ENCODE measurements at places on chromosomes 7 and 10.

- no peak for DNase-seq
These were observed 64.9 kb downstream of the GPR37 start for GRCh38 chr7:124700655-124701054.

- DNase-seq: peak; percentile 10
These were observed at the start of gene USP6NL for GRCh38 chr10:11611248-11612020. Gene USP6NL (minus strand): TSS chr10:11611650. CDS start chr10:11597634, 14,016 bp downstream.

GRCh38 chr10:86254526-86255174, 111.9 kb downstream of the GRID1 start:
- no peak for DNase-seq

- DNase-seq: peak; percentile 70
These were observed 1.0 kb upstream of the FAM20C start for GRCh38 chr7:191105-191980.

DNA sequence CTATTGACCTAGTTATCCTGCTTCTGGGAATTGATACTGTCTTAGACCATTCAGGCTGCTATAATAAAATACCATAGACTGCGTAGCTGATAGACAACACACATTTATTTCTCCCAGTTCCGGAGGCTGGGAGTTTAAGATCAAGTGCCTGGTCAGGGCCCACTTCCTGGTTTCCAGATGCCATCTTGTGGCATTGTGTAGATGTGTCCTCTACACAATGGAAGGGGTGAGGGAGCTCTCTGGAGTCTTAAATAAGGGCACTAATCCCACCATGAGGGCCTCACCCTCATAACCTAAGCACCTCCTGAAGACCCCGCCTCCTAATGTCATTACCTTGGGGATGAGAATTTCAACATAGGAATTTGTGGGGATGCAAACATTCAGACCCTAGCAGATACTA, 62.4 kb downstream of the SLC35B4 start:
- no peak for DNase-seq

DNA sequence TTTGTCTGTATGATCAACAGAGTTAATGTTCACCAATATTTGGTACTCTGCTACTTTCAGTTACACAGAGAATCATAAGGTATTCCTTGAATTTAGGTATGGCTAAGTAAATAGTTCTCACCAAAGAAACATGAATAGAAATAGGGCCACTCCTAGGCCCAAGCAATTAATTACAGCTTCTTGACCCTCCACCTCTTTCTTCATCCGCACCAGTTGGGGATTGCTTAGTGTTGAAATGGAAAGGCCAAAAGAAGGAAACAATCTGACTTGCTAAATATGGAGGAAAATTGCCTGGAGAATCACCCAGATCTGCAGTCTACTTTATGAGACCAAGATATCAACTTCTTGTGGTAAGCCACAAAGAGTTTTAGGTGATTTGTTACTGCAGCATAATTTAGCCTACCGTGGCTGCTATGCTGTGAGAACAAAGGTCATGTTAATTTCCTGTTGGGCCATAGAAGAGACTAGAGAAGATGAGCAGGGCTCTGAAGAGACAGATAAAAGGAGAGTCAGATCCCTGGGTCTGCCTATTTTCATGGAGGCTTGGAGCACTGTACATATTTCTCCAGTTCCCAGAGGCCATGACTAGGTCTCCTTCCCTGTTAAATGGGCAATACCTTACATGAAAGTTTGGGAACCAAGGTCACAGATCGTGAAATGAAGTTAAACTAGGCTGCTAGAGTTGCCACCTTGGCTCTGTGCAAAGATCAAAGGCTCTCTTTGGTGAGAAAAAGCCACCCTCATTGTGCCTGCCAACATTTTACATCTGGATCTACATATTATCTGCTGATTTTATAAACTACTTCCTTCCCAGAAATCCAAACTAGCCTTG, 93.3 kb upstream of the GDF10 start:
- no peak for DNase-seq

DNA sequence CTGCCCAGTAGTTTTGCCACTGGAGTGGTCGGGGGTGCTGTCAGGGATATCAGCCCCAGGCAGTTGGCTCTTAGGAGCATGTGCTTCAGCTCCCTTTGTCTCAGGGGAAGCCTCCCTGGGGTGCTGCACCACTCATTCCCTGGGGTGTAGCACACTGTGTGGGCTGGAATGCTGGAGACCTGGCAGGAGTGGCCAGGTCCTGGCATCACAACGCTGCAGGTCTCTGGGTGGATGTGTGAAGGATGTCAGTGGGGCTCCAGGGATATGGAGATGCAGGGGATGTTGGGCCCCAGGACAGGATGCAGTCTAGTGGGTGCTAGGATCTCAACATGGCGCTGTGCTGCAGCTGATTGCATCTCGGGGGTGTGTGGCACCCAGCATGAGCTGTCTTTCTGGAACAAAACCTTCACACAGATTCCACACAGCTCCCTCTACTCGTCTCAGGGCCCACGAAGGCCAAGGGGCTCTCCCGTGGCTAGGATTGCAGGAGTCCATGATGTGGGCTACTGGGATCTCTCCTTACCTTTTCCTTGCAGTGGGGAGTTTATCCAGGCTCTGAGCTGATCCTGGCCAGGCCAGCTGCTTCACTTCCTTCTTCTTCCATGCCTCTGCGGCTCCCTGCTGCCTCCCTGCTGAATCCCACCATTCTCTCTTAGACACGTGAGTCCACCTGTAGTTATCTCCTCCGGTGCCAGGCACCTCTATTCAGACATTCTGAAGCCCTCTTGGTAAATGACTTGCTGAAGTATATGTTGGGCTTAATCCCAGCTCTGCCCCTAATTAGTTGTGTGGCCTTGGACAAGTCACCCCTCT, 295.1 kb downstream of the RPS24 start:
- DNase-seq: no peak

GRCh38 chr10:113646336-113647201, 17.3 kb downstream of the NRAP start:
- DNase-seq: no peak

DNA sequence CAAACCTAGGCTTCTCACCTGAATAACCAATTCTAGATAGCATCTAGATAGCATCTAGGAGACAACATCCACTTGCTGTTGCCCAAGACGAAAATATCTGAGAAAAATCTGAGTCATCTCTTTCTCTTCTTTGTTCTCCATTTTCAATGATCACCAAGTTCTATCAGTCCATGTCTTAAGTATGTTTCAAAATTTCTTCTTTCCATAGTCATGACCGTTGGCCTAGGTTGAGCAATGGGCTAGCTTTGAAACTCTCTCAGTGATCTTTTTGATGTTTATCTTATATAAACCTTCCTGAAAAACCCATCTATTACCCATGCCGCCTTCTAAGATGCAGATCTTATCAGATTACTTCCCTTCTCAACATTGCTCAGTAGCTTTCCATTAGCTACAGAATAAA, 23.4 kb upstream of the CASD1 start:
- DNase-seq: no peak

- DNase-seq: no peak
These were observed 64.4 kb downstream of the KLHDC10 start for GRCh38 chr7:130134726-130135125.

- DNase-seq: no peak
These were observed 92.7 kb upstream of the AKR1E2 start for GRCh38 chr10:4733150-4733842.

DNA sequence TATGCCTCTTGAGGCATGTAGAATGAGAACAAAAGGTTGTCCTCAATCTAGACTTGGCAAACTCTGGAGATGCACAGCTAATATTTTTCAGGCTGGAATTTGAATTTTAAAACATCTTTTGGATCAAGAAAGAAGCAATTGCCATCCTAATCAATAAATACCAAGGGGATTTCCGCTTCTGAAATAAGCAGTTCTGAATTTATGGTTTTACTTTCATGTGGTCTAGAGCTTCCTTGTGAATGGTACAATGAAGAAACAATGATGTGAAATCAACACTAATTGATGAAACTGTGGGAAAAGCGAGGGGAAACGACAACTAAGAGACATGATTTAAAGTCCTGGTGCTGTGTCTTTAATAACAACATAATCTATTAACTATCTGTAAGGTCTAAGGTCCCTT, 1202.7 kb downstream of the SORCS3 start:
- DNase-seq: no peak

- no peak for DNase-seq
These were observed 1.4 kb upstream of the SVIL start for GRCh38 chr10:29636178-29636577.

GRCh38 chr7:107327986-107328569, 141.8 kb upstream of the GPR22 start:
- DNase-seq: no peak

DNA sequence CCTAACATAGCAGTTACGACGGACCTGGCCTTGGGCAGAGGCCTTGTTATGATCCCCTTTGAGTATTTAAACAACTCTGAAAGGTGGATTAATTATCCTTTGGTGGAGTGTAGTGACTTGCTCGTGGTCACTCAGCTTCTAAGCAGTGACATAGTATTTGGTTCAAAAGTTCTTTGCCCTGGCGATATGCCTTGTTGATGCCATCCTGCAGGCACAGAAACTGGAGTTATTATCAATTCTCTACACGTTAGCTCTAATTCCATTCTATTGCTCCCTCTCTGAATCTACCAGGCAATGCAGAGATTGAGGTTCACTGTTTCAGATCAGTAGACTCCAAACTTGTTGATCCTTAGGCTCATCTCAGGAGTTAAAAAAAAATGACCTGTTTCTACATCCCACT, 32.5 kb upstream of the ELMO1 start:
- no peak for DNase-seq

- no peak for DNase-seq
These were observed 5.3 kb upstream of the PILRA start for GRCh38 chr7:100367676-100368613.

GRCh38 chr10:110651044-110651958, 7.2 kb downstream of the RBM20 start:
- peak; percentile 58 for DNase-seq

GRCh38 chr7:103077318-103077717, 2.4 kb downstream of the ARMC10 start:
- DNase-seq: no peak

- DNase-seq: no peak
These were observed 413.5 kb upstream of the SEMA3D start for GRCh38 chr7:85600395-85600794.

GRCh38 chr7:98691619-98692018, 74.5 kb downstream of the NPTX2 start:
- no peak for DNase-seq

GRCh38 chr7:73623798-73624668, at the start of gene MLXIPL:
Gene MLXIPL (minus strand): TSS chr7:73624522. CDS start chr7:73624492, 30 bp downstream.
- DNase-seq: no peak

DNA sequence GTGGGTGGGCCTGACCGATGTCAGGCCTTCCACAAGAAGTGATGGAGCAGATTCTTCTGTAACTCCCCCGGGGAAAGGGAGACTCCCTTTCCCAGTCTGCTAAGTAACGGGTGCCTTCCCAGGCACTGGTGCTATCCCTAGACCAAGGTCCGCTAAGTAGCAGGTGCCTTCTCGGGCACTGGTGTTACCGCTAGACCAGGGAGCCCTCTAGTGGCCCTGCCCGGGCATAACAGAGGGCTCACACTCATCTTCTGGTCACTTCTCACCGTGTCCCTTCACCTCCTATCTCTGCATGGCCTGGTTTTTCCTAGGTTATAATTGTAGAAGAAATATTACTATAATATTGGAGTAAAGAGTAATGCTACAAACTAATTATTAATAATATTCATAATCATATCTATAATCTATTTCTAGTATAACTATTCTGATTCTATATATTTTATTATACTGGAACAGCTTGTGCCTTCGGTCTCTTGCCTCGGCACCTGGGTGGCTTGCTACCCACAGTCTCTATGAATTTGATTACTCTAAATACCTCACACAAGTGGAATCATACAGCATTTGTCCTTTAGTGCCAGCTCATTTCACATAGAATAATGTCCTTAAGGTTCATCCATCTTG, 1378.7 kb downstream of the XPNPEP1 start:
- DNase-seq: peak; percentile 34

DNA sequence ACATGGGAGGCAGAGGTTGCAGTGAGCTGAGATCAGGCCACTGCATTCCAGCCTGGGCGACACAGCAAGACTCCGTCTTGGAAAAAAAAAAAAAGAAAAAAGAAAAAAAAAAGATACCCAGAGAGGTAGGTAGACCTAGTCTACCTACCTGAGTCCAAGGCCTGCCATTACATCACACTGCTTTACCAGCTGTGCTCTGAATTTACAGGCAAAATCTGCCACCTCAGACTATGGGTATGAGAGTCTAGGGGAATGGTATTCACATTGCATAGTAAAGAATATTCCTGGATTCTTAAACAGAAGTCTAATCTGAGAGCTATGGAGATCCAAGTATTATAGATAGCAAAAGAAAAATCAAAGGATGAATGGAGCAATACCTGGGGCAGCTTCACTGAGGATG, 50.2 kb downstream of the NDUFB2 start:
- DNase-seq: no peak

DNA sequence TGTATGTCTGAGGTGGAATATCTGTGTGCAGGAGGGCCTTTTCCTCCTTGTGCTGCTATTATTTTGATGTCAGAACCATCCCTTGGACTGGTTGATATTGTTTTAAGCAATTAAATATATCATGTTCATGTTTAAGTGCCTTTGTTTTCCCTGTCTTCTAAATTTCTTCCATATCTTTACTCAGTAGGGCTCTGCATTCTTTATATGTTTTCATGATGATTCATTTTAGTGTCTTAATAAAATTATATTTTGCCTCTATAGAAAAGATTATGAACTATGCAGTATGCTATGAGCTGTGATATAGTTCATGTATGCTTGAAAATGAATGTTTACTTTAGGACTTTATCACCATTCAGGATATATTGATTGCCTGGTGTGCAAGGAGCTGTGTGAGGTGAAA, 34.8 kb downstream of the AHR start:
- DNase-seq: no peak

GRCh38 chr7:107315716-107316220, 147.0 kb downstream of the HBP1 start:
- no peak for DNase-seq

DNA sequence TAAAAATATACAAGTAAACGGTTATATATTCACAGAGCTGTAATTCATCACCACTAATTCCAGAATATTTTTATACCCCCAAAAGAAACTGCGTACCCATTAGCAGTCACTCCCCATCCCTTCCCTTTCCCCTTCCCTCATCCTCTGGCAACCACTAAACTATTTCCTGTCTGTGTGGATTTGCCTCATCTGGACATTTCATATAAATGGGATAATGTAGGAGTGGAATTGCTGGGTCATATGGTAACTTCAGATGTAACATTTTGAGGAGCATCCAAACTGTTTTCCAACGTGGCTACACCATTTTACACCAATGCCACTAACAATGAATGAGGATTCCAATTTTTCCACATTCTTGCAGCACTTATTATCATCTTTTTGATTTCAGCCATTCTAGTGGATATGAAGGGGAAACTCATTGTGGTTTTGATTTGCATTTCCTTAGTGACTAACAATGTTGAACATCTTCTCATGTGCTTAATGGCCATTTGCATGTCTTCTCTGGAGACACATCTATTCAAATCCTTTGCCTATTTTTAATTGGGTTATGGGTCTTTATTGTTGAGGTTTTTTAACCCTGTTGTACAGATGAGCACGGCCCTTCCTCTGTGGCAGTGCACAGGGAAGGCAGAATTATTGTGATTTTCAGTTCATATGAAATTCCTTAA, 79.2 kb downstream of the RBM20 start:
- DNase-seq: no peak

- DNase-seq: no peak
These were observed 102.7 kb downstream of the PRTFDC1 start for GRCh38 chr10:24849501-24850299.

- DNase-seq: no peak
These were observed 939.7 kb downstream of the KCNMA1 start for GRCh38 chr10:76697923-76698322.
